NB4 (cell line): ENCODE measurements at places on chromosomes 1 and 21.
A peak's percentile ranks its signal among the peaks of the same experiment; 100 is the strongest.

GRCh38 chr1:173127369-173128307 lies 76.9 kb upstream of the TNFSF18 start:
- no peak for DNase-seq

DNA sequence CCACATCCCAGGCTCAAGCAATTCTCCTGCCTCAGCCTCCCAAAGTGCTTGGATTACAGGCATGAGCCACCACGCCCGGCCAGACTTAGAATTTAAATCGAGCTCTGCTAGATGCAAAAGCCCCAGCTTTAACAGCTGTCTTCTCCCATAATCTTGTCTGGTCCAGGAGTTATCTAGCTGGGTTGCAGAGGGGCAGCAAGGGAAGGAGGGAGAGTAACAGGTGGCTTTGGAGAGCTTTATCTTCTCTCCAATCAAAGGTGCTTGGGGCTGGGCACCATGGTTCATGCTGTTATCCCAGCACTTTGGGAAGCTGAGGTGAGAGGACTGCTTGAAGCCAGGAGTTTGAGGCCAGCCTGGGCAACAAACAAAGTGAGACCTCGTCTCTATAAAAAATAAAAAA lies 3.9 kb downstream of the RHBG start:
- no peak for DNase-seq

- DNase-seq = no peak
Observed at GRCh38 chr1:17739050-17739449, 16.1 kb upstream of the ACTL8 start.

- DNase-seq = no peak
Observed at GRCh38 chr1:236526079-236526478, 2.3 kb downstream of the LGALS8 start.

GRCh38 chr1:108913105-108913948 lies 36.5 kb downstream of the GPSM2 start:
- no peak for DNase-seq

DNA sequence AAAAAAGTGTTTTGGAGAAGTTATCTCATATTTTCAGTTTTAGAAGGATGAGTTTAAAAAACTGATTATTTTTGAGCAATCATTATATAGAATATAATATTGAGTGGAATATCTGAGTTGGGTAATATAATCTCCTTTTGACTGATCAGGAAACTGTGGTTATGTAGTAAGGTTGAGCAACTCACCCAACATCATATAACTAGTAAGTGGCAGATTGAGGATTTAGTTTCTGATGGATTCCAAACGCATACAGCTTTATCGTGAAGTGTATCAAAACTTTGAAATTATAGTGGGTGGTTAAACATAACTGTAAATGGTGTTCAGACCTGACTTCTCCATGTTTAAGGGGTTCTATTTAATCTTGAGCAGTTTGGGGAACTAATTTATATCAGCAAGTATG lies 98.6 kb downstream of the OLFM3 start:
- peak; percentile 21 for DNase-seq

DNA sequence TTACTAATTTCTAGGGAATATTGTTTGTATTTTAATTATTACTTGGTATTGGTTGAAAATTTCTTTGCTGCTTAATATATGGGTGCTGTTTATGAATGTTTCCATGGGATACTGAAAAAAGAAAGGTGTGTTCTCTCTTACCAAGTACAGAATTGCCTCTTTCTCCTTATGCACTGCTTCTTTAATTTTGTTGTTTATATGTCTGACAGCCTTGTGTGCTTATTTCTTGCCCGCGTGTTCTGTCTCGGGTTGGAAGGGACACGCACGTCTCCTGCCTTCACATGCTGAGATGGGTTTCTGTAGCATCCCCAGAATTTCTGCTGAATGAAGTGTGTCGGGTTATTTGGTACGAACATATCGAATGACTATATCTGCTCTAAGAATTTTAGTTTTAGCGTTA lies 51.1 kb downstream of the AGPAT3 start:
- no peak for DNase-seq

- DNase-seq = no peak
Observed at GRCh38 chr1:159843459-159843858, 16.8 kb downstream of the SLAMF8 start.

- DNase-seq = peak; percentile 80
Observed at GRCh38 chr1:11664336-11665065, 501 bp downstream of the FBXO6 start.

GRCh38 chr1:109399326-109399957 lies 1.7 kb upstream of the SORT1 start:
- DNase-seq = peak; percentile 67

DNA sequence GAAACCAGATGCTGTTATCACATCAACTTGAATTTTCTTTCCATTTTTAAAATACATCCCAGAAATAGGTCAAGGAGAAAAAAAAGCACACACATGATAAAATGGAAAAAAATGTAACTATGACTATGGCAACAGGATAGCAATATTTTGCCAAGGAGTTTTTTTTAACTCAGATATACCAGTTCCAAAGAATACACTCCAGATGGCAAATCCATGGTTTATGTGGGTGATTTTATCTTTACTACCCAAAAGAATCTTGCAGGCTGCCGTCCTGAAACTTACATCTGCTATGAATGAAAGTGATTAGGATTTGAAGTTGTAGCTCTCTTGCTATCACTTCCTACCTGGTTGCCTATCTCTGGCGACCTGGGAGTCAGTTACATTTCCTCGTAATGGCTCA lies 91.0 kb upstream of the PLPPR4 start:
- DNase-seq = no peak

DNA sequence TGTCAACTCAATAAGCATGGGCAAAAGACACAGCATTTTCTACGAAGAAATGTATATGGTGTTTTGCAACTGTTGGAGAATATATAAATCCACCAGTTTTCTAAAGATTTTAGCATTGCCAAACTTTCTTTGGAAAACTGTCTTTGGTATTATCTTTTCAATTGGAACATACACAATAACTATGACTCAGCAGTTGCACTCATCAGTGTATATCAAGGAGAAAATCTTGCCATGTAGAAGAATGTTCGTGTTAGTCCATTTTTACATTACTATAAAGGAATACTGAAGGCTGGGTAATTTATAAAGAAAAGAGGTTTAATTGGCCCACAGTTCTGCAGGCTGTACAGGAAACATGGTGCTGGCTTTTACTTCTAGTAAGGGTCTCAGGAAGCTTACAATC lies 41.1 kb downstream of the PRKAA2 start:
- no peak for DNase-seq

- DNase-seq = no peak
Observed at GRCh38 chr1:77514921-77515776, 167.3 kb downstream of the ZZZ3 start.

DNA sequence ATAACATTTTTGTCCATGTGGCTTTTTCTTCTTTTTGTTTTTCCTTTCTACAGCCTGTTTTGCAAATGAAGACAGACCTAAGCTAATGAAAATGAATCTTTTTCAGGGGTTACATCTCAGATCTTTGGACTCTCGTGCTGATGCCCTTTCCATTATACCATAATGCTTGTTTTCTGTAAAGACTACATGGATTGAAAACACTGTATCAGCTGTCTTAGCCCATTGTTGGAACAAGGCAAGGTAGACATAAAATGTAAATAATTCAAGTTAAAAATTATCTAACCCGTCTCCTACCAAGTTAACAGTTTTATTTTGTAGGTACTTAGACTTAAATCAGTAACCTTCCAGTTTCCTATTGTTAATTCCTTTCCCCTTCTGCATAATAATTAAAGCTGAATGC lies 44.9 kb downstream of the RPRD2 start:
- no peak for DNase-seq

GRCh38 chr1:226086776-226087175 lies 24.3 kb downstream of the H3-3A start:
- DNase-seq = no peak

DNA sequence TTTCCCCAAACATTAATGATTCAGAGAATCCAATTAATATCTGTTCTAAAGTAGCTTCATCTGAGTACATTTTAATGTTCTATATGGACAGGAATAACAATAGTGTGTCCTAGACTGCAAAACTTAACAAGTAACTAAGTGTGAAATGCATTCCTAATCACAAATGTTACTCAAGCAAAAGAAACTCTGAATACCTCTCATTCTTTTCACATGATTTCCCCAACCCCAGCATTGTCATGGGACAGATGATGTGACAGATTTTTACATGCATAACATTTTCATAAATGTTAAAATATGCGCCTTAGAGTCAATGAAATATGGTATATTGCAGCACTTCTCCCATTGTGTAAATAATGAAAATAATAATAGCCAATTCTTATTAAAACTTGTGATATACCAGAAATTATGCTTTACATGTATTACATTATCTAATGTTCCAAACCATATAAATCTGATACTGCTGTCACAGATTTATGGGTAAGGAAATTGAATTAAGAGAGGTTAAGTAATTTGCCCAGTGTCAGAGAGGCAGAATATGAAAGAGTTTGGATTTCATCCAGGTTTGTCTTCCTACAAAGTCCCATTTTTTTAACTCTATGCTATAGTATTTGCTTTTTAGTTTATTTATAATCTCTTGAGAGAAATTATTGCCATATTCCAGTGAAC lies 269.4 kb downstream of the LRRC7 start:
- no peak for DNase-seq

DNA sequence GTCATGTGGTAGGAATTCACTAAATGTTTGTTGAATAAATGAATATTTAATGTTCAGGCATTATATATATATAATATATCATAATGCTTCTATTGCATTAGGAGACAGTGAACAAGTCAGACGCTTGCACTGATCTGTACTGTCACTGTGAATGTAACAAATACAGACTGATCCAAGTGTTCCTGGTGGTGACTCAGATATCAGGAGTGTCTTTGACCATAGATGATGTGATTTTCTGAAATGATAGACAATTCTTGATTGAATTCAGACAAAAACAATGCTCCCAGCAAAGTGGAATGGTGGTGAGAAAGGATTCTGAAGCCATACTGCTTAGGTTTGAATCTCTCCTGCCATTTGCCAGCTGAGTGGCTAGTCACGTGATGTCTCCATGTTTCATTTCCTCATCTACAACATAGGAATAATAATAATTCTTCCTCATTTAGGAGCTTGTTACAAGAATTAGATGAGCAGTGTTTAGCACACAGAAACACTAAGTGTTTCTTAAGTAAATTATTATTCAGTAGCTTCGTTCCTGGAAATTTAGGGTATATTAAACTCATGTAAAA lies 71.0 kb downstream of the OLFML2B start:
- no peak for DNase-seq

DNA sequence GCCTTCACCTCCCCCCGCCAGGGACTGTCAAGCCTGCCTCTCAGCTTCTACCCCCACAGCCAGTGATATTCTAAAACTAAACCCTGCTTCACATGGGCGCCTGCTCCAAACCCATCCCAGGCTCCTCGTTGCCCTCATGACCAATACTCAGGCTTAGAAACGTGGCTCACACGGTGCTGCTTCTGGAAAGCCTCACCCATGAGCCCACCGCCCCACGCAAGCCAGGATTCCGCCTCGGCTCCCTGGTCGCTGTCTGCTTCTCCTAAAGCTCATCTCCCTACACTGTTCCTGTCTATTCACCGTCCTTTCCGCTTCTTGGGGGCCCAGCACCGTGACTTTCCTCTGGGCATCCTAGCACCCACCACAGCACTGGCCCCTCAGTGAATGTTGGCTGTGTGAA lies 72.5 kb downstream of the NID1 start:
- no peak for DNase-seq

GRCh38 chr1:32848354-32849063 lies 22.2 kb downstream of the FNDC5 start:
- DNase-seq = no peak

- DNase-seq = peak; percentile 46
Observed at GRCh38 chr1:200258447-200259375, 151.1 kb downstream of the ZNF281 start.

DNA sequence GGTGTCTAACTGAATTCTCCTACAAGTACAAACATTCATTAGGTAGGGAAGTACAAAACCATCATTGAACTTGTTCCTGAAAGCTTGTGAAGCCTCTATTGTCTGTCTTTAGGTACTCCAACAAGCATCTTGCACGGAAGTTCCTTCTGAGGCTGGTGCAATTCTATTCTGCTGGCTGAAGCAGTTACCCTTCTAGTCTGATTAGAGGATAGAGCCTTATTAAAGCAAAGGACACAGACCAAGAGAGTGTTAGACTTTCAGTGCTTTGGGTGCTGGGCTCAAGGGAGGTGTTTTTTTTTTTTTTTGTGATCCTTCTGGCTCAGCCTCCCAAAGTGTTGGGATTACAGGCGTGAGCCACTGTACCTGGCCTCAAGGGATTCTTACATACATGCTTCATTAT lies 43.8 kb downstream of the HHAT start:
- no peak for DNase-seq

- DNase-seq = no peak
Observed at GRCh38 chr21:46063227-46063626, 34.7 kb upstream of the COL6A2 start.

GRCh38 chr1:1181938-1182410 lies 8.3 kb downstream of the TTLL10 start:
- no peak for DNase-seq

DNA sequence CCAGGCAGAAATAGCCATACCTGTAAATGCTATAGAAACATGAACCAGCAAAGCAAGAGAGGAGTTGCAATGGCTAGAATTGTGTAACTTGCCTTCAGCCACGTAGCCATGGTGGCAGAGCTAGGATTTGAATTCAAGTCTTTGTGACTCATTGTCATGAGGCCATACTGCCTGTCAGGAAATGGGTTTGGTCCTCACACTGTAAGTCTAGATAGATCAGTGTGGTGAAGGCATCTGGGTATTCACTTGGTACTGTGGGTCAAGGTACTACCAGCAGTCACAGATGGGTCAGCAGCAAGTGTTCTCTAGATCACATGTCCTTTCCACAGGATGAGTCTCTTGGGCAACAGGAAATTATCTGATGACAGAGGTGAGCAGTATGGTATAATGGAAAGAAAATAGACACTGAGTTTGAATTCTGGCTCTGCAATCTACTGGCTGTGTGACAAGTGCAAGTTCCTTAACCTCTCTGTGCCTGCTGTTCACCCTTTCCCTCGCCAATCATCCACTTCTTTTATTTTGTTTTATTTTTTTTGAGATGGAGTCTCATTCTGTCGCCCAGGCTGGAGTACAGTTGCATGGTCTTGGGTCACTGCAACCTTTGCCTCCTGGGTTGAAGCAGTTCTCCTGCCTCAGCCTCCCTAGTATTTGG lies 36.9 kb downstream of the FGGY start:
- peak; percentile 84 for DNase-seq

GRCh38 chr1:53575141-53575954 lies 116.1 kb downstream of the DMRTB1 start:
- DNase-seq = no peak
